ELR (cell line): ENCODE measurements at places on chromosomes 13 and 19.

DNA sequence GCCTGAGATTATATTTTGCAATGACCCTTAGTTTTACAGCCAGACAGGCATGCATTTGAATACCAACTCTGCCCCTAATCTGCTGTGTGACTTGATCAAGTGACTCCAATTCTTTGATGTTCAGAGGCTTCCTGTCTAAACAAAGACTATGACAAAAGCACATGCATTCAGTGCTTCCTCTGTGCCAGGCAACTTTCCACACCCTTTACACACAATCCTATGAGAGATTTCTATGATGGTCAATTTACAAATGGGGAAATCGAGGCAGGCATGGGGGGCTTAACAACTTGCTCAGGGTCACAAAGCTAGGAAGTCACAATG is 3.7 kb upstream of the LYPD3 start:
- DNase-seq = no peak

GRCh38 chr13:106744516-106744915 is 176.6 kb upstream of the ARGLU1 start:
- DNase-seq = no peak

DNA sequence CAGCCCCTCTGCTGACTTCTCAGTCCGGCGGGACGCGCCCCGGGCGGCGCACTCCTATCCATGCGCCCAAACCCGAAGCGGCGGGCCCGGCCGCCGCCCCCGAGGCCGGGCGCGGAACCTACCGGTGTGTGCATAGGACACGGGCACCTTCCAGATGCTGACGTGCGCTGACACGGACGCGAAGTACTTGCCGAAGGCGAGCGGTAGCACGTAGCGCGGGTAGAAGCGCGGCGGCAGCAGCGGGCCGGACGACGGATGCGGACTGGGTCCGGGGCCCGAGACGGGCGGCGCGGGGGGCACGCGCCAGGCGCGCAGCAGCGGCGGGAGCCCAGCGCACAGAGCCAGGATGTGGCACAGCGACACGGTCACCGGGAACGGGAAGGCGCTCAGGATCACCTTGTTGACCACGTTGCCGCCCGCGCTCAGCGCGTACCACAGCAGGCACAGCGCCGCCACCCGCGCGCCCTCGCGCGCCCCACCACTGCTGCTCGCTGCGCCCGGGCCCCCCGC is 338 bp downstream of the SLC35E1 start:
- DNase-seq = peak; percentile 56

DNA sequence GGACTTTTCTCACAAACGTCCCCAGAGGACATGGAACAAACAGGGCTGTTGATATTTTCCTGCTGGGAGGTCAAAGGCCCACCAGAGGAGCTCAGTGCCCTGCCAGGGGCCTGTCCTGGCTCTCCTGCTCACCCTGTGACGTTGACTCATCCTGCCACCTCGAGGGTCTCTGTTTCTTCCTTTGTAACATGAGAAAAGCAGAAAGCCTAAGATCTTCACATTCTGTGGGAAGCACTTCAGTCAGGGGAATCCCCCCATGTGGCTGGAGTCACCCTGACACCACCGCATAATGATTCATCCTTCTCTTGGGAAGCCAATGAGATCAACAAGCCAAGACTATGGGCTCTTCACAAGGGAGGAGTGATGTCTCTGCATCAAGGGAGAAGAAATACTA is 147.9 kb downstream of the KATNAL1 start:
- peak; percentile 96 for DNase-seq

- peak; percentile 19 for DNase-seq
These were observed 66.7 kb downstream of the FAM216B start for GRCh38 chr13:42847891-42848663.

DNA sequence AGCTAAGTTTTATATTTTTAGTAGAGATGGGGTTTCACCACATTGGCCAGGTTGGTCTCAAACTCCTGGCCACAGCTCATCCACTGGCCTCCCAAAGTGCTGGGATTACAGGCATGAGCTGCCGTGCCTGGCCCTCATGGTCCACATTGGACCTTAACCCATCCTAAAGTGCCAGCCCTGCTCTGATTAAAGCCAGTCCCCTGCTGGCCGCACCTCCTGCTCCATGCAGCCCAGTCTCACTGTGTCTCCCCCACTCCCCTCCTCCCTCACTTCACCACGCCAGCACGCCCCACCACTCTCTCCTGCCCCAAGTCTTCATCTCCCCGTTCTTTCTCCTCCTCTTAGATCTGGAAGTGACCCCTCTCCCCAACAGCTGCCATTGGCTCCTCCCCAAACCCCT is 16.7 kb upstream of the SDHAF1 start:
- DNase-seq = no peak

DNA sequence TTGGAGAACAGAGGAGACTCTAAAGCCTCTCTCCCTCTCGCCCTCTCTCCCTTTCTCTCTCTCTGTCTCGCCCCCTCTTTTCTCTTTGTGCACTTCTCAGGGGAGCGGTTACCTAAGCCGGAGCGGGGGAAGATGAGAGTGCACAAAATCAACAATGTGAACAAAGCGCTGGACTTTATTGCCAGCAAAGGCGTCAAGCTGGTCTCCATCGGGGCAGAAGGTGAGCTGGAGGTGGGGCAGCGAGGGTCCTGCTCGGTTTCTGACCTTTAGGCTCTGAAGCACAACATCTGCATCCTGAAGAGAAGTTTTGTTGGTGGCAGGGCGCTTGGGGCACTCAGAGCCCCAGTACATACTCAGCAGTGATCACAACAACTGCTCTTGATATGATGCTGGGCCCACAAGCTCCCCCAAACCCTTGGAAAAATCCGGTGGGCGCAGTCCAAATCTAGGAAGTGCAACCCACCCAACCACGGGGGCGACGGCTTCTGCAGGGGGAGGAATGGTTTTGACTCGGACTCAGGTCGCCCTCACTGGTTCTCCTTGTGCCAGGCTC is 43.3 kb downstream of the CAPN12 start:
- no peak for DNase-seq

DNA sequence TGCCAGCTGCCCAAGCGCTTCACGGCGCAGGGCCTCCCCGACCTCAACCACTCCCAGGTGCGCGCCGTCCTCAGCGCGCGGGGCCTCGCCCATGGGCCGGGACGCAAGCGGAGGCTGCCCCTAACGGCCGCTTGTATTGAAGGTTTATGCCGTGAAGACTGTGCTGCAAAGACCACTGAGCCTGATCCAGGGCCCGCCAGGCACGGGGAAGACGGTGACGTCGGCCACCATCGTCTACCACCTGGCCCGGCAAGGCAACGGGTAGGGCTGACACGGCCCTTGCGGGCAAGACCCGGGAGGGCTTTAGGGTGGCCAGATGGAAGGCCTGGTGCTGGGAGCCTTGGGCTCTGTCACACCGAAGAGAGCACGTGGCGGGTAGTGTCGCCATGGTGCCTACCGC is 23.2 kb downstream of the UPF1 start:
- DNase-seq = no peak

- DNase-seq = no peak
These were observed 626.5 kb downstream of the UQCRFS1 start for GRCh38 chr19:28586474-28586873.

- DNase-seq = no peak
These were observed 278.1 kb downstream of the LHFPL6 start for GRCh38 chr13:39324806-39325311.

- DNase-seq = no peak
These were observed 314.7 kb downstream of the ITGBL1 start for GRCh38 chr13:101767131-101767530.

- no peak for DNase-seq
These were observed 49.8 kb downstream of the CBY2 start for GRCh38 chr13:45751885-45752284.

GRCh38 chr19:11475861-11476260 is 5.0 kb downstream of the ELAVL3 start:
- no peak for DNase-seq

- no peak for DNase-seq
These were observed 40.7 kb upstream of the STARD13 start for GRCh38 chr13:33326246-33326645.

GRCh38 chr19:1632462-1633268 is 19.8 kb downstream of the TCF3 start:
- no peak for DNase-seq

GRCh38 chr13:112616586-112617362 is 28.8 kb upstream of the TUBGCP3 start:
- peak; percentile 59 for DNase-seq

- no peak for DNase-seq
These were observed 543.7 kb downstream of the DACH1 start for GRCh38 chr13:71323266-71323665.

GRCh38 chr13:100826441-100826840 is 151.8 kb upstream of the TMTC4 start:
- peak; percentile 5 for DNase-seq

GRCh38 chr13:73096173-73096572 is 37.4 kb downstream of the KLF5 start:
- peak; percentile 28 for DNase-seq

DNA sequence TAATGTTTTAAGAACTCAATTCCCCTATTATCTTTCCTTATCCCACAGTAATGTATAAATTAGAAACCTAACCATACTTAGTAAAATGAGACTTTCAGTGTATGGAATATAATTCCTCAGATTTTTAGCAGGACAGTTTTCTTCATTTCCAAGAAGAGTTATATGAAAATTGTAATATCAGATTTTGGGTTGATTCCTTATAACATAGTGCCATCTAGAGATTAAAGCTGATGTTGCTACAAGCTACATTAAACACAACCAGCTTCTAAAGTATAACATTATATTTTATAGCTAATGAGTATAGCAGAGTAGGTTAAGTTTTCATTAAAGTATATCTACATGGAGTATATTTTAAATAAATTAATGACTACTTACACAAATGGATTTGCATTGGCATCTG is 99.7 kb upstream of the MIR17HG start:
- peak; percentile 34 for DNase-seq

DNA sequence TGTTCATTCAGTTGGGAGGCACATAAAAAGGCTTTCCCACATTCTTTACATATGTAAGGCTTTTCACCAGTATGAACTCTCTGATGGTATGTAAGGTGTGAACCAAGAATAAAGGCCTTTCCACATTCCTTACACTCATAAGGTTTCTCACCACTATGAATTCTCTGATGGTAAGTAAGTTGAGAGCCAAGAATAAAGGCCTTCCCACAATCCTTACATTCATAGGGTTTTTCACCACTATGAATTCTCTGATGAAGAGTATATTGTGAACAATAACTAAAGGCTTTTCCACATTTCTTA is 29.3 kb downstream of the ZNF571 start:
- no peak for DNase-seq

GRCh38 chr13:50323440-50324065 is 308.3 kb downstream of the KCNRG start:
- peak; percentile 91 for DNase-seq
